Activated CD4-positive, alpha-beta memory T cell treated with anti-CD3 and anti-CD28 coated beads for 36 hours (primary cell): ENCODE measurements at places on chromosomes 6 and 20.
A peak's percentile ranks its signal among the peaks of the same experiment; 100 is the strongest.

DNA sequence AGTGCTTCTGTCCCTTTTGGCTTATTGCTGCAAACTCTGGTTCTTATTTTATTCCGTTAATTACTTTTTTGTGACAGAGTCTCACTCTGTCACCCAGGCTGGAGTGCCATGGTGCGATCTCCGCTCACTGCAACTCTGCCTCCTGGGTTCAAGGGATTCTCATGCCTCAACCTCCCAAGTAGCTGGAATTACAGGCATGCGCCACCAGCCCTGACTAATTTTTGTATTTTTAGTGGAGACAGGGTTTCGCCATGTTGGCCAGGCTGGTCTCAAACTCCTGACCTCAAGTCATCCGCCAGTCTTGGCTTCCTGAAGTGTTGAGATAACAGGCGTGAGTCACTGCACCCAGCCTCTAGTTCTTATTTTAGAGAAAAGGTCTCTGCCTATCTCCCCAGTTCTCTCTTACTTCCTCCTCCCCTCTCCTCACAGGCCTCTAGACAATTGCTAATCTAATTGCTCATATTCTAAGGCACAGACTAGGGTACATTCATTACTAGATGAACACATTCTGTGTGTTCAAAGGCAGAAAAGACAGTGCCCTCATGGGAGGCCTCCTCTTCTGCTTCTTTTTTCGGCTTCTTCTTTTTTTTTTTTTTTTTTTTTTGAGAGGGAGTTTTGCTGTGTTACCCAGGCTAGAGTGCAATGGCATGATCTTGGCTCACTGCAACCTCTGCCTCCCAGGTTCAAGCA lies 27.0 kb downstream of the EDEM2 start:
- peaks cover 7% of the 10 kb centered on the region for H3K4me1 ChIP-seq
- H3K4me3 ChIP-seq, result no peak overlapping the region
- peak; percentile 48 for DNase-seq
- no peaks in the 10 kb centered on the region for H3K27me3 ChIP-seq

DNA sequence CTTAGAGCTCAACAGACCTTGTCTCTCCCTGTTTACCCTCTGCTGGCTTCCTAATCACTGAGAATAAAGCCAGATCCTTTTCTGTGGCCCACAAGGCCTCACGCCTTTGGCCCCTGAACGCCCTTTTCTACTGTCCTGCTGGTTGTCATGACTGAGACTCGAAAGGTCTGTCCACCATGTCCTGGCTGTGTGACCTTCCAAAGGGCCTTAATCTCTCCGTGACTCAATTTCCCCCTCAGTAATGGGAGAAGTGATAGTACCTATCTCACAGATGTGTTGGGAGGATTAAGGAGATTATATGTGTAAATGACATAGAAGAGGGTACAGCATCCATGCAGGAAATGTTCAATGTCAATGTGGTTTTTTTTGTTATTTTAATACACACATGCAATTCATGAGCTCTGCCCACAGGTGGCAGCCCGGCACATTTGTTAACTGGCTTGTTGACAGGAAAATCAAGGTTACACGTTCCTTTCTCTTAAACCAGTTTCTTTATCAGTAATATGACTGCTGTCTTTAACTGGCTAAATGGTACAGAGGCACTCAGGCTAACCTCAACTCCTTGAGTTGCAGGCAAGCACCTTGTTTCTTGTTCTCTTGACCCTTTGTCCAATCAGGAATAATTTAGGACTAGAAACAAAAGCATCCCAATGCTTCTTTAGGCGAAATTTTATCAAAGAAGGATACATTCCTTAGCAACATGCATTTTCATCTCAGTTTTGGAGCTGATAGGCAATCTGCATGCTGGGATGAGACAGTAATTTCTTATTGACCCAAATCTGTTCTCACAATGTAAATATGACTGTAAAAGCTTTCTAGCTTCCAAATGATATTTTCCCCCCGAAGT lies 16.6 kb downstream of the SLC22A1 start:
- no peak overlapping the region for H3K4me3 ChIP-seq
- peaks cover 19% of the 10 kb centered on the region for H3K4me1 ChIP-seq
- H3K27ac ChIP-seq, result no peak overlapping the region
- H3K27me3 ChIP-seq, result no peaks in the 10 kb centered on the region
- H3K36me3 ChIP-seq, result no peaks in the 10 kb centered on the region
- DNase-seq, result peak; percentile 79

- peaks cover 13% of the 10 kb centered on the region for H3K36me3 ChIP-seq
- H3K4me1 ChIP-seq, result peaks cover 61% of the 10 kb centered on the region
- peak overlapping the region; percentile 89 for H3K27ac ChIP-seq
- H3K27me3 ChIP-seq, result no peaks in the 10 kb centered on the region
- H3K4me3 ChIP-seq, result peak overlapping the region; percentile 7
- peak; percentile 60 for DNase-seq
Measured at GRCh38 chr6:112027942-112028674, 25.8 kb upstream of the CCN6 start.

GRCh38 chr20:57964011-57964862 lies 254.4 kb upstream of the PMEPA1 start:
- no peaks in the 10 kb centered on the region for H3K36me3 ChIP-seq
- no peaks in the 10 kb centered on the region for H3K4me1 ChIP-seq
- DNase-seq, result no peak

DNA sequence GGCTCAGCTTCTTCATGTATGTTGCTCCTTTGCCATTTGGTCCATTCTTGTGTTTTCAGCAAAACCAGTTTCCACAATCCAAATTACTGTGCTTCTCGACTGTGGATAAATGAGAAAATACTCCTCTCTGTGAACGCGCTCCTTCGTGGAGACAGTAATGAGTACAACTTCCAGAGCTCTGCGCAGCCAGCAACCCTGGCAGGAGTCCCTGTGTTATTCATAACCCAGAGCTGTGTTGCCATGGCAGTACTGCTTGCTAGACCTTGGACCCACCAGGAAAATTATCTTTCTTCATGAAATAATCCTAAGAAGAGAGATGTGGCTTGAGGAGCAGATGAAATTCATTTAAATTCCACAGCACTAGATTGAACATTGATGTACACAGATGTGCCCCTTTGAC lies 73.7 kb downstream of the SLC22A3 start:
- no peak overlapping the region for H3K4me3 ChIP-seq
- no peak for DNase-seq
- H3K36me3 ChIP-seq, result peaks cover 1% of the 10 kb centered on the region
- H3K4me1 ChIP-seq, result peaks cover 11% of the 10 kb centered on the region

- H3K27me3 ChIP-seq, result peaks cover 12% of the 10 kb centered on the region
- peaks cover under 1% of the 10 kb centered on the region for H3K36me3 ChIP-seq
- no peak for DNase-seq
- H3K27ac ChIP-seq, result no peak overlapping the region
- no peaks in the 10 kb centered on the region for H3K4me1 ChIP-seq
Measured at GRCh38 chr6:159919011-159919511, 28.3 kb downstream of the MAS1 start.

DNA sequence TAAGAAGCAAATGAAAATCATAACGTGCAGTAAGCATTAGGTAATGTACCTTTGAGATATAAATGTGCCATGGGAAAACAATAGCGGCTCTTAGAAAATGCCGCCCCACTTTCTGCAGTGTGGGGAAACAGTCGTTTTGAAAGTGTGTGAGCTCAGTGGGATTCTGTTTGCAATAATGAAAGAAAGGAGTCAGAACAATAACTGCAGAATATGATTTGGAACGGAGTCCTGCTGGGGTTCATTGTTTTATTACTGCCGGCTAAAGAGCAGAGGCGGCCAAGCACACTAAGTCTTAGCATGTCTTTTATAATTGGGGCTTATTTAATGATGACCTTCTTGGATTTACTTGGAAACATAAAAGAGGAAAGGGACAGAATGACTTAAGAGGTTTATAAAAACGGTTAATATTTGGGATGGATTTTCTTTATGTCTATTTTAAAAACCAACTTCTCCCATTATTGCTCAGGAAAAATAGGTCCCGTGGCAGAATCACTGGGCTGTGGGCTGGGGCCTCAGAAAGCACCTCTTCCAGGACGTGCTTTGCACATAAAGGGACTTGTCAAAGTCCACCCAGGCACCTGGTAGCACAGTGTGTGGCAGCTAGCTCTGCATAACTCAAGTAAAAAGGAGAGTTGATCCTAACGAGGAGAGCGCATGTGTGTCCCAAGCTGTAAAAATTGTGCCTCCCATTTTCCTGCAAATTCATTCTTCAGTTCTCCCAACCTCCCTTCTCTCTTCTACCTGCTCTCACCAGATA lies 44.0 kb upstream of the SLC22A16 start:
- no peaks in the 10 kb centered on the region for H3K4me1 ChIP-seq
- no peak overlapping the region for H3K27ac ChIP-seq
- H3K36me3 ChIP-seq, result no peaks in the 10 kb centered on the region
- DNase-seq, result no peak

DNA sequence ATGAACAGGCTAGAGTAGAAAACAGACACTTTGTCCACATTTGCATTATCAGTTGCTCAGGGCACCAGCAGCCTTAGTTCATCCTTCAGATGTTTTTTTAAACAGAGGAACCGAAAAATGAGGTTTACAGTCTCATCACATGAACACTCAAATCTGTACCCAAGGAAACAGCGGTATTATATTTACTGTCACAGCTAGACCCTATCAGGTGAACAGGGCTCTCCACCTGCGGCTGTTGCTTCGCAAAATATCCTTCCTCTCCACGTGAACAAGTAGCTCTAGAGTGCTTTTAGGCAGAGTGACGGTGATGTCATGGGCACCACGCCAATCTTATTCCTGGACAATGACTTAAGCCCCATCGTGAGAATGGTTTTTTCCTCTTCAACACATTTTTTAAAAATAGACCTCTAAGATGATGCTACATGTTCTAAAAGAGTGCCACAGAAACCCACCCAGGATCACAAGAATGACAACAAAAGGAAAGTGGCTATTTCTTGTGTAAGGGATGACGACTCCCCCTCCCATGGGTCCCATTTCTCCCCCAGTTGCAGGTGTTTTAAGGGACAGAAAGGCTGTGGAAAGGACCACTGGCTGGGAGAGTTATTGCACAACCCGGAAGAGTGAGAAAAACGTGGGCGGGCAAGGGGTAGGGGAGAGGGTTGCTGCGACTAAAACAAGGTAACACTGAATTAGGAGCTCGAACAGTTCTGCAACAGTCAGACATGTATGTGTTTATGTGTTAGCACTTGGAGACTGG lies 77.7 kb downstream of the EFHC1 start:
- no peak overlapping the region for H3K4me3 ChIP-seq
- no peak overlapping the region for H3K27ac ChIP-seq
- H3K4me1 ChIP-seq, result no peaks in the 10 kb centered on the region
- H3K36me3 ChIP-seq, result peaks cover 3% of the 10 kb centered on the region
- no peak for DNase-seq

DNA sequence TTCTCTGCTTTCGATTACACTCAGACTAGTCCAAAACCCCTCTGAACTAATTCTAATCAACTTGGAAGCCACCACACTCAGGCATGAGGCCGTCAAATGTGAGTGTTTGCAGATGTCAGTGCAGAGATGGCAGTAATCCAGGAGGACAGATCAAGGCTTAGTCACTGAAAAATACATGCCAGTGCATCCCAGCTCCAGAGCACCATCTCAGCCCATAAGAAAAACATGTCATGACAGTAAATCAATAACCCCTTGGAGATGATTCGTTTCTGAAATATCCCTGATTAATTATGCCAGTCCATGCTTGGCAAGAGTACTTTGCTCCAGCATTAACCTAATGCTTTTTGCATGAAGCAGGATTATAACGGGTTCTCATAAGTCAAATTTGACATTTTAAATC lies 179.5 kb downstream of the ADAT2 start:
- H3K27ac ChIP-seq, result no peak overlapping the region
- H3K36me3 ChIP-seq, result no peaks in the 10 kb centered on the region
- H3K4me1 ChIP-seq, result no peaks in the 10 kb centered on the region
- no peak for DNase-seq
- no peaks in the 10 kb centered on the region for H3K27me3 ChIP-seq

DNA sequence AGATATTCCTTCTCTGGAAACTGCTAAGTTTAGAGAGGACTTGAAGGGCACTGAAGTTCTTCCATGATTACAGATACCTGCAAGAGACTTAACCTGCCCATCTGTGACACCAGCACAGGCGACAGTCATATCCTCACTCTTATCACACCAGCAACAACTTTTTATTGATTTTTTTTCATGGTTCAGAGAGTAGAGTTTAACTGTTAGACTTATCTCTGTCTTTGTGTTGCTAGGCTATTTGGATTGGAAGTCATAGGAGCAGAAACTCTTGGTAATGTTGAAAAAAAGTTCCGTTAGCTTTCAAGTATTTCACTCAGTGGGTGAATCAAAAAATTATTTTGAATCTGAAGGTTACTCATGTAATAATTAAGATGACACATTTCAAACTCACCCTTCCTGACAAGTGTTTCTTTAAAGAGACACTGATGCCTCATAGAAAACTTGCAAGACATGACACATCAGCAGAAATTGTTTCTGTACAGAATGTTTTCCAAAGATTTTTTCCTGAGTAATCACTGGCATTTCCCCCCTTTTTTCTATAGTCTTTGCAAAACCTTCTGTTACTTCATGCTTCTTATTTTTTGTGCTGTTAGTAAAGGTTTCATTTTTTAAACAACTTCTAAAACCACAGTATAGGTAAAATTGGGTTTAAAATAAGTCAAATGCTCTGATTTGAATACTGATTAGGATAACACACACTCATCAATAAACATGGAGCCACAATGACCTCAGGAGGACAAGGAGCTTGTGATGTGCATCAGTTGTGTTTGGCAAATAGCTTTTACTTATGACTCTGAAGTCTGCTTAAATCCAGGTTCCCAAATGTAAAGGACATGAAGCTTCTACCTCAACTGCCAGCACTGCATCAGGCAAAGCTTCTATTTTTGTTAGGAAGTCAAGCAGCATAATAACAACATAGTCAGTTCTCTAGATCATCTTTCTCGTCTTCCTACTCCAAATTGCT lies 252.9 kb upstream of the MAN1A1 start:
- no peaks in the 10 kb centered on the region for H3K4me1 ChIP-seq
- no peak overlapping the region for H3K27ac ChIP-seq
- no peaks in the 10 kb centered on the region for H3K36me3 ChIP-seq
- no peak for DNase-seq

GRCh38 chr6:150314230-150315188 lies 54.3 kb upstream of the IYD start:
- H3K36me3 ChIP-seq, result no peaks in the 10 kb centered on the region
- H3K4me1 ChIP-seq, result peaks cover 9% of the 10 kb centered on the region
- no peak for DNase-seq
- no peak overlapping the region for H3K4me3 ChIP-seq
- peaks cover 6% of the 10 kb centered on the region for H3K27me3 ChIP-seq

- peaks cover 28% of the 10 kb centered on the region for H3K4me1 ChIP-seq
- H3K27me3 ChIP-seq, result no peaks in the 10 kb centered on the region
- DNase-seq, result no peak
- no peak overlapping the region for H3K4me3 ChIP-seq
Measured at GRCh38 chr6:147209762-147210449, 5.7 kb downstream of the STXBP5 start.

DNA sequence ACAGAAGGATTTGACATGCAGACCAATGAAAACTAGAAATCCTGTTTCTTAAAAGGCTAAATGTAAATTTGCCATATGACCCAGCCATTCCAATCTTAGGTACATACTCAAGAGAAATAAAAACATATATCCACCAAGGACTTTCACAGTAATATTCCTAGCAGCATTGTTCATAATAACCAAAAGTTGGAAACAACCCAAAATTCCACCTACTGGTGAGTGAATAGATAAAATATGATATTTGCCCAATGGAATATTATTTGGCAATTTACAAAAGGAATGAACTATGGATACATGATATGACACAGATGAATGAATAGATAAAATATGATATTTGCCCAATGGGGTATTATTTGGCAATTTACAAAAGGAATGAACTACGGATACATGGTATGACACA lies 22.7 kb downstream of the MTCL3 start:
- no peaks in the 10 kb centered on the region for H3K27me3 ChIP-seq
- no peak overlapping the region for H3K4me3 ChIP-seq
- no peaks in the 10 kb centered on the region for H3K36me3 ChIP-seq
- H3K4me1 ChIP-seq, result no peaks in the 10 kb centered on the region
- no peak overlapping the region for H3K27ac ChIP-seq
